ENCODE measurements at places on chromosomes 3 and 15.

GRCh38 chr3:27724459-27725197 is 2.5 kb upstream of the EOMES start:
- no peak for DNase-seq

GRCh38 chr3:19540464-19540863 is 392.2 kb downstream of the KCNH8 start:
- DNase-seq = no peak

DNA sequence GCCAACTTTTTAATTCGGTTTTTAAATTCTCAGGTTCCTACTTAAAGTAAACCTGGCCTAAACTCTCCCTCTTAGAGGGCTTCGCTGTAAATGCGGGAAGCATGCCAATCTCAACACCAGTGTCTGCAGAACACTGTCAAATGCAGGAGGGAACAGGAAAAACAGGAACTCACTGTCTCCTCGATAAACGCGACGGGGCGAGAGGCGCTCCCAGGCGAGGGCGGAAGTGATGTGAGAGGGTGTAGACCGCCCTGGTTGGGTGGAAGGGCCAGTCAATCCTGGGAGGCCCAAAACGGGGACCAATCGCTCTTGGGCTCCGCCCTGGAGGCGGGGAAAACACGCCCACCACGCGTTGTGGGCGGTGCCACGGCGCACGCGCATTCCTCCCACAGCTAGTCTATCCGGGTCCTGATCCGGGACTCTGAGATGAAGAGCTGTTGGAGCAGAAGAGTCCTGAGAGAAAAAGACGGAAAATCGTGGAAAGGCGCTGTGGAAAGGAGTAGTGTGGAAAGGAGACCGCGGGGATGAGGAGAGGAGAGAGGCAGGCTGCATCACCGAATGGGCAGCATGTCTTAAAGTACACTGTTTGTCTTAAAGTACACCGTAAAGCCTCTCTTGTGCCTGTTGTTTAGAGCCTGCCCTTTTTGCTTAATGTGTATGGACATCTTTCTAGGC is 27.1 kb downstream of the SLC28A2 start:
- DNase-seq = peak; percentile 92

DNA sequence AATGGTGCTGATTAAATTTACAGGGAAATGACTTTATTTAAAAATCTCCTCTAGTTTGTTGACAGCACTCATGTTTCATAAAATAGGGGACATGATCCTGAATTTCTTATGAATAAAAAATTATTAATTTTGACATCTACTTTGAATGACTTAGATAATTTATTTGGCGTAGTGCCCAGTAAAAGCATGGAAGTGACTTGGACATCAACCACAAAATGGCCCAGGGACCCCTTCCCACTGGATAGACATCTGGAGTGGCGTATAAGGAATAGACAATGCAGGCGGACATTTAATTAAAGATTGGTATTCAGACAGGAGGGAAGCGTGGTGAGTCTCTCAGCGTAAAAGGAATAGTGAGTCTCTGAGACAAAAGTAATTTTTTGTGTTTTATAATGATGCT is 79.8 kb downstream of the ADAMTSL3 start:
- no peak for DNase-seq

DNA sequence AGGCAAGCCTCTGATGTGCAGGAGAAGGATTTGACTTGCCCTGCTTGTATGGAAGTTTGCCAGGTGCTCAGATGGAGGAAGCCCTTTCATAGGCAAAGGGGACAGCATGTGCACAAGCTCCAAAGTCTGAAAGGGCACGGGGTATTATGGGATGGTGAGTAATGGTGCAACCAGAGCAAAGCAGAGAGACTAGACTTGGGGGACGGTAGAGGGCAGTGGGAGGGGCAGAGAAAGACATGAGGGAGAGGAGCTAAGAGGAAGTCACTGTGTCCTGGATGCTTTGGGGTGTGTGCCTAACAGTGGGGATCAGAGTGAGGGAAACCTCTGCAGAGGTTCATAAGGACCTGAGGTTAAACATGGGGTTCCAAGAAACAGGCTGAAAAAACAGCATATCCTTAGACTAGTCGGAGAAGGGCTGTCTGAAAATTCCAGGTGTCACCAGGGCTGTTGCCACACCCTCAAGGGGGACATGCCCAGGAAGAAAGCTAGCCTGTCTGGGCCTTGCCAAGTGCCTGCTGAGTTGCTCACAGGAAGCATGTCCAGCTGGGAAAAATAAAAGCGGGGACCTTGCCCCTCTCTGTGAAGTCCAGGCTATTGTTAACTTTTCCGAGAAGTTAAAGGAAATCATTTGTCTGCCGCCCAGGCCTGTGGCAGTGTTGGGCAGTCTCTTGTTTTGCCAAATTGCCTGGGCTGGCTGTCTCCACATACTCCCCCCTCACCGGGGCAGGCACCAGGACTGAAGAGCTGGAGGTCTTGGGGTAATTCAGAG is 47.1 kb downstream of the HRH1 start:
- no peak for DNase-seq

DNA sequence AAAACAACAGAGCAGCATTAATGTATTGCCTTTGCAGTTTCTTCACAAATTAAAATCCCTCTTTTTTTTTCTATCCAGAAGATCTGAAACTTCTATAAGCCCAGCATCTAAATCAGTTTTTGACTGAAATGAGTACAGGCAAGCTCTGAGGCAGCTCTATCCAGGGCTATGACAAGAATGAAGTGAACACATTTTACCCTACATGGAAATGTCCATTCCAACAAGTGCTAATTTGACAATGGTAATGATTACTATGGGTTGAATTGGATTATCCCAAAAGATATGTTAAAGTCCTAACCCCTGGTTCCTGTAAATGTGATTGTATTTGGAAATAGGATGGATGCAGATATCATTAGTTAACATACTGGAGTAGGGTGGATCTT is 115.7 kb downstream of the RPL22L1 start:
- DNase-seq = no peak

DNA sequence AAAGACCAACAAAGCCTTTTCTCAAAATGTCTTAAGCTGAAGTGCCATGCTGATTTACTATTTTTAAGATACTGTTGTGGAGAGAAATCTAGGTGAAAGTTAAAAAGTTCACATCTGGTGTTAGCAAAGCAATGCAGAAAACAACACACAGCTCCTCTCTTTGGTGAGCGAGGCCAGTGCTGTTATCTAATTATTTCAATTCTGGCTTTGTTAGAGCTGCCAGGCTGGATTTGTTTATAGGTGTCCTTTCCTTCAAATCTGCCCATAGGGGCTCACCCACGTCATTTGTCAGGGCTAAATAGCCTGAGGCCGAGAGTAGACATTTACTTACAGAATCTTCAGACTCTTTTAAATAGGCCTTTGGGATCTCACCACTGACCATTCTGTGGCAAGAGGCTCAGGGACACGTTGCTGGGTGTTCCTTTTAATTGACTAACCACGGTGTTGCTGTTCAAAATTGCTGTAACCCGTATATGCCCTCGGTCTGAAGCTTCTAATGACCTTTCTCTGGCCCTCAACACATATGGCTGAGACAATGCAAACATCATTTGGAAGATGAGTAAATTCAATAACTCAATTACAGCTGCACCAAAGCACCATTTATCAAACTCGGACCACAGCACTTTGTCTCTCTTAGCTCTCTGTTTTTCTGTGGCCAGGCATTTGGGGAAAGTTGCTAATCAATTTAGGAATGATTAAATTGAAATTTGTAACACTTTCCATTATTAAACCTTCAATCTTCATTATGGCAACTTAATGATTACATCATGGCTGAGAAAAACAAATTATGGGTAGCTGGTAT is 152.6 kb downstream of the PDZRN3 start:
- no peak for DNase-seq

DNA sequence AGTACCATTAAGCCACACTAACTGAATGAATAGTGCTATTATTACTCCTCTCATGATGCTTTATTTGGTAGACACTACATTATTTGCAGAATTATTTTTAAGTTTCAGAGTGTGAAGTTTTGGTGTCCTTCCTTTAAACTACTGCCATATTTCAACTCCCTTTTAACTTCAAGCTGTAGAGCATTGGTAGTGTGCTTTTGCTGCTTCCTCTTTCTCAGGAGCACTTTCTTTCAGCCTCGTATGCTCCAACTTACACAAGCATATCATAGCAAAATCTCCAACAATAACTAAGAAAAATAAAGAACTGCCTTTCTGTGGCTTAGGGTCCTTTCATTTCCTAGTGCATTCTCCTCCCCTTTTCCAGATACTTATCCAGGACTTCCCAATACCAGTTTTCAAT is 476.4 kb upstream of the AGTR1 start:
- DNase-seq = no peak

DNA sequence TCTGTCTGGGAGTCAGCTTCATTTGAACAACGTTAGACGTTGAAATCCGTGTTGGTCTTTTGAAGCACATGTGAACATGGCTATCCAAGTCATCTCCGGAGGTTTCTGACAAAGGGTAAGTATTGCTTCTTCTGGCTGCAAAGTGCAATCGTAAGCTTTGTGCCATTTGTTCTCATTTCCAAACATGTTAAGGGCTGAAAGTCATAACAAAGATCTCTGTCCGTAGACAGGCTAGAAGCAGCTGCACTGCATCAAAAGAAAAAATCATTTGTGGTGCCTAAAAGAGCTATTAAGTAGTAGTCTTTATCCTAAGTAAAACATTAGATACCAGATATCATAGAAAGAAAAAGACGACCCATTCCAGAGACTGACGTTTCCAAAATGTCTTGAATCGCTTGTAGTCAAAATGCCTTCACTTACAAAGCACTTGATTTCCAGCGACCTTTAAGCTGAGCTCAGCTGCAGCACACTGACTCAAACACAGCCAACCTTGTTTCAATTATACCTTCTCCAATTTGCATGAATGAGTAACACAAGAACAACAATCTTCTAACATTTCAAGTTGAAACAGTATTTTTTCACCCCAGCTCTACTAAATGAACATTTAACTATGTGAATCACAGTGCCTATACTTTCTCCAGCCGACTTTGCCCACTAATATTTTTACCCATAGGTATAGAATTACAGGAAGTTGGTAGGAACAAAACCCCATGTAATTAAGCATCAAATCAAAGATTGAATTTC is 76.6 kb downstream of the NEDD4 start:
- no peak for DNase-seq

DNA sequence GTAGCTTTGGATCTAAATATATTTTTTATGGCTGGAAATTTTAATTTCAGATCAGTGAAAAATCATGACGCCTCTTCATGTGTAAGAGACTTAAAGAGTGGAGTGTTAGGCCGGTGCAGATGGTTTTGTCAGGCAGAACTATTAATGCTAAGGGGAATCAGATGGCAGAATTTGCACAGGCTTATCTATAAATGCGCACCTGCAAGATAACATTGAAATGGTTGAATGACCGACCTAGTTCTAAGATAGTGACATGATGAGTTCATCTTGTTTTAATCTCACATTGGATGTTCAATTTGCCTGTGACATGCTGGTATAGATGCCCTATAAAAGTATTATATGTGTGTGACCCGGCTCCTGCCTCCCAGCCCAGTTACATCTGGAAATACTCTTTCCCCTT is 340.6 kb downstream of the FEZF2 start:
- DNase-seq = no peak

GRCh38 chr3:149411583-149411982 is 34.1 kb upstream of the TM4SF1 start:
- no peak for DNase-seq

GRCh38 chr3:134699721-134700120 is 48.9 kb upstream of the KY start:
- DNase-seq = no peak

DNA sequence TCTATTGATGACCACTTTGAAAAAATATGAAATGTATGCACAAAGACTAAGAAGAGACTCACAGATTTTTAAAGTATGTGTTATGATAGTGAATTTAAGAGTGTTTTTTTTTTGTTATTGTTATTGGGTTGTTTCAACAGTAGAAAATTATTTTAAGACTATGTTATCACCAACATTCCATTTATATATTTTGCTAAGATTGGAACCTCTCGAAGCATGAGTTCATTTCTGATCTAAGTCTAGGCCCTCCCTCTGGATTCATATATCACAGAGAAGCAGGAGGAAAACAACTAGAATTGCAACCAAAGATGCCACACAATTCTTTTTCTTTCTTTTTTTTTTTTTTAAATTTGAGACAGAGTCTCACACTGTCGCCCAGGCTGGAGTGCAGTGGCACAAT is 46.8 kb downstream of the ITGB5 start:
- DNase-seq = no peak

- no peak for DNase-seq
These were observed 129.7 kb downstream of the NFKBIZ start for GRCh38 chr3:101979033-101979432.

DNA sequence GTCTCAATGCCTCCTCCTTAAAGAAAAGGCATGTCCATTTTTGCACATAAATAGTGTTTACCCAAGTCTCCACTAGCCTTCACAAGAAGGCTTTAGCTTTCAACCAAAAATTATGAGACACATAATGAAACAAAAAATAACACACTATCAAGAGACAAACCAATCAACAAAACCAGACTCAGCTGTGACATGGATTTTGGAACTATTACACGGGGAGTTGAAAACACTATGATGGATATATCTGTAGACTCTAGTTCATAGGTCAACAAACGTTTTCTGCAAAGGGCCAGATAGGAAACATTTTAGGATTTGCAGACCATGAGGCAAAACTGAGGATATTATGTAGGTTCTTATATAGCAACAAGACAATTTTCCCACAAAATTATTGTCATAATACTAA is 24.9 kb downstream of the MYL3 start:
- no peak for DNase-seq

DNA sequence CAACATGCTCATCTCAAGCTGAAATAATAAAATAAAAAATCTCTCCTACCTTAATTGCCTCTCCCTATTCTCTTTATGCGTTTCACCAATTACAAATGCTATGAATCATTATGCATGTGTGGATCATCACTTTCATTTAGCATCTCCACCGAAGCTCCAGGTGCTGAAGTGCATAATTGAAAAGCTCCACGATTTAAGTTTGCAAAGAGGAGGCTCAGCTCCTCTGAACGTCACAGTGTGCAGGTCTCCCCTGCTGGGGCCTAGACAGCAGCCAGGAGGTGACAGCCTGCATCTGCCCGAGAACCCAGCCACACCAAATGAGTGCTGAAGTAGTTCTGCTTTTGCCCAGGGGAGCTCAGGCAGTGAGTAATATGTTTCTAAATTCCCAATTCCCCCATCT is 60.5 kb upstream of the GLCE start:
- DNase-seq = no peak

DNA sequence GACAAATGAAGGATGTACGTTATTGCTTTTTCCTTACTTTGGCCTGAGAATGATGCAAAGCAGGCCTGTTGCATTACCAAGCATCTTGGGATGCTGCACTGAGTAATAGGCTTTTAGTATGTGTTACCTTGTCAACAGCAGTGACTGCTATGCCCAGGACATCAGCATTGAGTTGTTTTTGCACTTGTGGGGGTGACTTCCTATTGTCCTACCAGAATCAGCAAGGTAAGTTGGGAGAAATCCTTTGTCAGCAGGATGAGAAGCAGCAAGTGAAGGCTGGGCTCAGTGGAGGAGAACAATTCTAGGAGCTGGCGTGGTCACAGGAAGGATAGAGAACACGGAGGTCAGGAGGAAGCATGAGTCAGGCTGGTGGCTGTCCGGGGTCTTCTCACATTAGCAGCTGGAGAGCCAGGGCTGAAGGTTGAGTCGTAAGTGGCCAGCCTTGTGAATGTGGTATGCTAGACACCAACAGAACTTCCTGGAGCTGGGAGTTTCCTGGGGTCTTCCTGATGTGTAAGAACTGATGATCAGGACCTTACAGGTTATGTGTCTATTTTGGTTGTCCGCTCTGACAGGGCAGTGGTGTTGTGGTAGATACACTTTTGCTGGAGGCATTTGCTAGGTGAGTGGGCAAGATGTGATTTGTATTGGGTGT is 142.7 kb downstream of the FNDC3B start:
- DNase-seq = no peak

Data from stimulated activated CD4-positive, alpha-beta T cell treated with anti-CD3 and anti-CD28 coated beads, Interleukin-15, amount 100 ng/mL, for 48 hours (primary cell).